Femur (tissue), 1 donor: ENCODE measurements at places on chromosomes 4 and X.

DNA sequence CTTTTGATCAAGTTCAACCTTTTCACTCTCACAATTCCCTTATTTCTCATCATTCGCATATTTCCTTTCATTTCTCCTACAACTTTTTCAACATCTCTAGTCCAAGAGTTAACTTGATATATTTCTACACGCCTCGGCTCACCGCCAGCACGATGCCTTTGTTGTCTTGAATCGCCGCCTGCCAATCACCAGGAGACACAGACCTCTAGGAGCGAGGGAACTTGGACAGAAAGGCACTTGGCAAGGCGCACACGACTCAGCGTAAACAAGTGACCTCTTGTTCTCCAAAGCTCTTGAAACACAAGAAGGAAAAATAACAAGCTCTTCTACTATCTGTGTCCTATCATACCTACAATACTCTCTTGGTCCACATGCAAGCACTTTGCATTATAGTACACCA, 27.1 kb upstream of the RBMX start:
- DNase-seq = no peak

GRCh38 chrX:138931212-138931611, 219.7 kb upstream of the FGF13 start:
- DNase-seq = no peak

GRCh38 chr4:168711197-168712140, 214.6 kb downstream of the PALLD start:
- peak; percentile 67 for DNase-seq

DNA sequence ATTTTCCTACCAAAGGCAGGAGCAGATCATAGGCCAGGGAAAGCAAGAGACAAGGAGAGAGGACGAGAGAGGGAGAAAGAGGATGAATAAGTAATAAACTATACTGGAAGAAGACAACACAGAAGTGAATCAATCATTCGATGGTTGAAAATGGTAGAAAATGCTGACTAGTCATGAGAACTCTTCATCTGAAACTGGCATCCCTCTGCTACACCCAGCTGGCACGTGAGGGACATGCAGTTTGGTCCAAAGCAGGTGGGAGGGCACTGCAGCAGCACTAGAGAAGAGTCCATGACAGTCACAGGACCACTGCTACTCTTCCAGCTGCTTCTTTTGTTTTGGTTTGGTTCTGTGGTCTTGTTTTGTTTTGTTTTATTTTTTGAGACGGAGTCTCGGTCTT, 74.1 kb downstream of the AFAP1 start:
- no peak for DNase-seq

DNA sequence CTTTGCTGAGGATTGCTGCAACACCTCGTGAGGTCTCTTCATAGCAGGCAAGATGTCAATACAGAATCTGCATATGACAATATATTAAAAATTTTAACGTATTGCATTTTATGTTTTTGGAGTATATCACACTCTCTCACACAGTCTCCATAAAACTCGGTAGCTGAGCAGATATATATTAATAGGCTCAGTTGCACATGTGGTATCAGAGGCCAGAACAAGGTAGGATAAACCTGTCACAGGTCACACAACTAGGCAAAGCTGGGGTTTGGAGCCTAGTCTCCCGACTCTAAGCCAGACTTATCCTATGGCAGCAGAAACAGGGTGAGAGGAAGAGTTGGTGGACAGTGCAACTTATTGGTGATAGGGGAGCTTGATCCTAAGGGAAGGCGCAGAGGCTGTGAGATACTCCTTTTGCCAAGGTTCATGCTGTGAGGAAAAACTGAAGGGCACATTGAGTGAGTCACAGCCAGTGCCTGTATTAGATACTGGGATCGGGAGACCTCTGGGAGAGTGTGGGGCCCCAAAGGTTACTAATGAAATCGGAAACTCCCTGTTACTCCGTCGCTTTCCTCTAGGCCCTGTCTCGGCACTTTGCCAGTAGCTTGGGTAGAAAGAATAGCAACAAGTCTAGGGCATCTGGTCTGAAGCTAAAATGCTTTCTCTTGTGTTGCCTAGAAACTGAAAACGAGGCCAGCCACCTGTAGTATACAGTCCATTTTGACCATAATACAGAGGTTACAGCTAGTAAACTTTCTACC, 195.7 kb downstream of the ARHGAP10 start:
- DNase-seq = peak; percentile 37

DNA sequence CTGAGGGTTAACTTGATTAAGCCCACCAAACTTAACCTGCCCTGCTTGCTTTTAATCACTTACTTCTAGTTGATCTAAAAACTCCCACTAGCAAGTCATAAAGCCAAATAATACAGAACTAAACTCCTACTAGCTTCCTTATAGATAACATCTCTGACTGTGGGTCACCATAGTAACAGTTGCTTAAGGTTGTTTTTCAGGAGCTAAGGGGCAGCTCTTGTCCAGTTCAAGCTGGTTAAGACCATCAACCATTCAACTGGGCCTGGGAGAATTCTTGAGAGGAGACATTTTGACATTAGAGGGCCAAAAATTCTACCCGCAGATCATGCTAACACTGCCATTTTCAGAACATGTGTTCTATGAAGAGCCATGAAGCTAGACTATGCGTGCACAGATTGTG, 67.0 kb downstream of the UCHL1 start:
- DNase-seq = no peak

DNA sequence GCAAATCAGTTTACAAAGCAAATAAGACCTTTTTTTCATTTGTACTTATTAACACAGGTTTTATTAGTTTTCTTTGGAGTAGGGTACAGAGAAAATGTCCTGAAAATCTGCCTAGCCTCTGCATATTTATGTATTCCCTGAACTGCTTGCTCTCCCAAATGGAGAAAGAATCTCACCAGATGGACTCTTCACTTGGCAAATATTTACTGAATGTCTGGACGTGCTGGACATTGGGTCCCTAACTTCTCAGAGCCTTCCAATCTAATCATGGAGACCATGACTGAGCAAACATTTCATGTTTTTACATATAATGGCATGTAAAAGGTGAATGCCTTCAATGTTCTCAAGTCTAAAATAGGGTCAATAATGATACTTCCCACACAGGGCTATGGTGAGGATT, 126.0 kb downstream of the CHRDL1 start:
- no peak for DNase-seq

- peak; percentile 74 for DNase-seq
These were observed 282.2 kb upstream of the KLF3 start for GRCh38 chr4:38381788-38382187.

DNA sequence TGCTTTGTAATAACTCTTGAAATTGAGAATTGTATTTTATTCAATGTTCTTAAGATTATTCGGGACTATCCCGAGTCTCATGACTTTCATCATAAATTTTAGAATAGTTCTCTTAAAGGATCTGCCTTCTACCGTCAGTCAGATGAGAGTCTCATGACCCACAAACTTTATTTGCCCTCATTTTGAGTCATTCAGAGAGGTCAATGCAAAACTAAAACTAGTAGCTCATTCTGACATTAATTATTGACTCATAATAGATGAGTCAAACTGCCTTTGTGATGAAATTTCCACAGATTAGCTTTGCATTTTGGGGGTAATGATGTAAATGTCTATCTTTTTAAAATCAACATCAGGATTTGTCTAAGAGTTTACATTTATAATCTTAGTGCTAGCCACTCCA, 1527.3 kb downstream of the TECRL start:
- DNase-seq = no peak

GRCh38 chr4:187606581-187606980, 389.0 kb upstream of the ZFP42 start:
- DNase-seq = no peak

DNA sequence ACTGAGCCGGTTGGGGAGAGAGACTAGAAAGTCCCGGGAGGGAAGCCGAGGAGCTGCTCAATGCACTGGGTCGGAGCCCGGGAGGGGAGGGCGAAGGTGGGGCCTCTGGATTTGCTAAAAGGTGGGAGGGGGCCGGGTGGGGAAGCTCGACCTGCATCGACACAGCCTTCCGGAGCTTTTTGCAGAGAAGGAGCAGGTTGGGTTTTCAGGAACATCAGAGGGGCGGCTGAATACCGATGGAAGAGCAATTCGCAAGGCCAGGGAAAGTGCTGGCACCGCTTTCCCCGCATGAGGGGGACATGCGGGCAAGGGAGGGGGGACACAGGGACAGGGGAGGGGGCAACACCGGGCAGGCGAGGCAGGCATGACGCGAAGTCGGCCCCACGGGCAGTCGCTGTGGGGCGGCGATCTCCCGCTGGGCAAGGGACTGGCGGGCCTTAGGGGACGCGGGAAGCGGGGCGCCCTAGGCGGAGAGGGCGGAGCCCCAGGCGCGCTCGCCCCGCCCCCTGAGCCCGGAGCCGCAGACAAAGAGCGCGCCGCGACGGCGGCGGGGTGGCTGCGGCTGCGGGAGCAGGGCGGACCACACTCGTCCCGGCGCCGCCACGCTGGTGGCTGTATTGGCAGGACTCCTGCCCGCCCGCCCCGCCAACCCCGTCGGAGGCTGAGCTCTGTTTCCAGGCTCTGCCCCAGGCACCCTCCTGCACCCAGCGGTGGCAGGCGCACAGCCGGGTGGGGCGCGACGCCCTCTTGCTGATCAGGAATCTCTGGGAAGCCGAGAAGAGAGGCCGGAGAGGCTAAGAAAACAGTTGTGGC, 11.6 kb downstream of the PDZD4 start:
- DNase-seq = peak; percentile 46

DNA sequence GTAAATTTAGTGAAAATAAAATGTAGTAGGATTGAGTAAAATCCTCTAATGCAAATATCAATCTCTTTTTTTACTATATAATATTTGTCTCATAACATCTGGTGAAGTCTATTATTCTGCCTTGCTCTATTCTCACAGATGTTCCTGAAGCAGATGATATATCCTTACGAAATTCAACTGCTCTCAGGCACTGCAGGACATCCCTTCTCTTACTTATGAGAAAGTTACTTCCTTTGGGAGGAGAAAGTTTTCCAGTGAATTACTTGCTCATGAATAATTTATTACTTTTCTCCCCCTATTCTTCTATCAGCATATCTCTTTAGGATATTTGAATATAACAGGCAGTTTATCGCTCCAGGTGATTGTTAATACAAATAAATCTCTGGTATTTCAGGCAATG, 75.6 kb upstream of the AGA start:
- no peak for DNase-seq

GRCh38 chrX:151476604-151477303, 79.7 kb downstream of the VMA21 start:
- DNase-seq = no peak

DNA sequence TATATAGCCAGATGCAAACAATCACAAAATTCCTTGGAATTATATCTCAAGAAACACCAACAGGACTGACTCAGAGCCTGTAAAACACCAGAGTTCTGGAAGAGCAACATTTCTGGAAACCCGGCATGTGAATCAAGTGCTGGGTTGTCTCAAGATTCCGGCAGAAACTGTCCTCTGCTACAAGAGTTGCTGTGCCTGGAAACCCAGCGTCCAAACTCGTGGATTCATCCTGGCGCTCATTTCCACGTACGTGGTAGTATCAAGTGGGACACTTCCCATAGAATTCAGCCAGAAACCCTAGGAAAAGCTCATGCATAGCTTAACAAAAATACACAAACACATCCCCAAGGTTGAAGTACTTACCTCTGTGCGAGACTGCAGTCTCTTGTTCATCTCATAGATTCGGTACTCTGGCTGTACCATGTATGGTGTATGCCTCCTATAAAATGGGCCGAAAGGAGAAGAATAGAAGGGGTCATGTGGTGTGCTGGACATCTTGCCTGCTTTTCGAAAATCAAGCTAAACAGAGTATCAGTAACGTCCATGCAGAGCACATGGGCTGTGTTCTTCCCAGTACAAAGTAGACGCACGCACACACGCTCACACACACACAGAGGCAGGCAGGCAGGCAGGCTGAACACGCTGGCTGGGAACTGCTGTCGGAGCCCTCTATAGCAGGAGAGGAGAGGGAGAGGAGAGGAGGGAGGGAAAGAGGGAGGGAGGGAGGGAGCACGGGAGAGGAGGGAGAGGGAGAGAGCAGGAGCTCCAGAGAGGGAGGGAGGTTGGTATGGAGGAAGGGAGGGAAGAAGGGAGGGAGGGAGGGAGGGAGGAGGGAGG, at the start of gene LDB2:
TSS of gene LDB2 (minus strand) at position 655 of the 837 bp plus-strand sequence.
- DNase-seq = peak; percentile 90

GRCh38 chr4:4794421-4794820, 65.0 kb upstream of the MSX1 start:
- DNase-seq = no peak

- no peak for DNase-seq
These were observed 68.3 kb downstream of the CRMP1 start for GRCh38 chr4:5824635-5825034.

DNA sequence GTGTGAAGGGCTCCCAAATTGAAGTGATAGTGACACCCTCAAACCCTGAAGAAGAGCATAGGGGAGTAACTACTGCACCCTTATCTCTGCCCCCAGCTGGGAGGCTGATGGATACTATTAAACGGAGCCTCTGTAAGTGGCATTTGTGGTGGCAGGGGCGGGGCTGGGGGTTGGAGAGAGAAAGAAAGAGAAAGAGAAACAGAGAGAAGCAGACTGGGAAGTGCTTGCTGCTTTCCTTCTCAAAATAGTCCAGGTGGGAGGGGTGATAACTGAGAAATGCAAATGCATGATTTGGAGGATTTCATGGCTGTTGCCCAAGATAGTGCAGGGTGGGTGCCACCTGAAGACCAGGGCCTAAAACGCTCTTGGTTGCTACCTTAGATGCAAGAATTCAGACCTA, 253.5 kb upstream of the GATB start:
- no peak for DNase-seq

DNA sequence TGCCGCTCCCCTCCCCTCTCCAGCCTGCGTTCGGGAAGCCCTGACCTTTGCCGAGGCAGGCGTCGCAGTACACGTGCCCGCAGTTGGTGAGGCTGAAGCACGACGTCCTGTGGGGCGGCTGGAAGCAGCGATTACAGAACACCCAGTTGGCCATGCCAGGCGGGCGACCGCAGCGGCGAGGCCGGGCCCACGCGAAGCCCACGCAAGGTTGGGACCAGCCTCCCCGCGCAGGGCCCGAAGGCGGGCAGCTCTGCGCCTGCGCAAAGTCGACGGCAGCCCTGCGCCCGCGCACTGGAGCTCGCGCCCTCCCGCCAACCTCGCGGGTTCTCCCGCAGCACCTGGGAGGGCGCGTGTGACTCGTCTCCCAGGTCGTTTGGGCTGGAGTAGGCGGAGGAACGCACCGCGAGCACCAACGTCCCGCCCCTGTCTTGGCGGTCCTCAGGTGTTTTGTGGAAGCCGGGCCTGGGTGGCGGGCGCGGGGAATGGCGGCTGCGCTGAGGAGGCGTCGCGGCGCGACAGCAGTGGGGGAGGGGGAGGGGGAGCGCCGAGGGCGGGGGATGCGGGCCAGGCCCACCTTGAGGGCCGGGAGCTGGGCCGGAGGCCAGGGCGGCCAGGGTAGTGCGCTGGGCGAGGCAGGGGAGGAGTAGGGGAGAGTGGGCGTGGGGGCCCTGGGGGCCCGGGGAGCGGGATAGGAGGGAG, at the start of gene RNF212:
TSS of gene RNF212 (minus strand) at position 254 of the 699 bp plus-strand sequence. CDS start at position 154, 100 bp downstream.
- no peak for DNase-seq

DNA sequence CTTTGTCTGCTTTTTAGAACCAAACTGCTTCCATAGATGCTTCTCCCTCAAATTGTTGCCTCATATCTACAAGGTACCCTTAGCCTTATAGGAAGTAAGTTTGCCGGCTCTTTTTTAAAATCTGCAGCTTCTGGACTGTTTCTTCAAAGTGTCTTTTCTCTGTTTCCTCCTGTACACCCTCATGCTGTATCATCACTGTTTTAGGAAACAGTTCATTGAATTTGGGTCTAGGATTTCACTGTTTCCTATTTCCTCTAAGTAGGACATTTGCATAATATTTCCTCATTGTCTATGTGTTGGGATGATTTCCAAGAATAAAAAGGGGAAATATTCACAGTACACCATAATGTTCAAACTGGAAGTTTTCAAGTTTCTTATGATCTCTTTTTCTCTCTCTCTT, 43.0 kb downstream of the BANK1 start:
- DNase-seq = no peak
